ENCODE measurements at places on chromosomes 12 and 14.

GRCh38 chr12:128033473-128033872, 233.5 kb upstream of the TMEM132C start:
- no peak for DNase-seq

DNA sequence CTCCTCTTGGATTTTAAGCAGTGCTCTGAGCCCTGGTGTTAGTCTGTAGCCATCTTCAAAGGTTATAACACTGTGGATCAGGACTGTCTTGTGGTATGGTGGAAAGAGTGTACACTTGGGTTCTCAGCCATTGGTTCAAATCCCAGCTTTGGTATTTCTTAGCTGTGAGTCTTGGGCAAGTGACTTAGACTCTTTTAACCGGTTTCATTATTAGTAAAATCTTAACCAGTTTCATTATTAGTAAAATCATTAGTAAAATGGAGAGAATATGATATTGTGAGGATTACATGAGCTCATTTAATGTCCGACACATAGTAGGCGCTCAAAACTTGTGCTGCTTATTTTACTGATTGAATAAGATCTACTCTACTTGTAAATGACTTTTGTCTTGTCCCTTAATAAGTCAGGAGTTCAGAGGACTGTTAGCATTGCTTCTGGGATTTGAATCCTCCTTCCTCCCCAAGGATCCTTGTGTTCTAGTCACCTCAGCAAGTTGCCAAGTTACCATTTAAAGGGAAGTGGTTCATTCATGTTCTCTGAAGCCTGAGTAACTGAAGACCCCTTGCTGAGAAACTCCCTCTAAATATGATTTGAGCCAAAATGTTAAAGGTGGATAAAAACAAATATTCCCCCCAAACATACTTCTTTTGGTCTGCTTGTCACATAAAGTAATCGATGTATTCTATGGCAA, 12.4 kb downstream of the TTLL5 start:
- DNase-seq = no peak

DNA sequence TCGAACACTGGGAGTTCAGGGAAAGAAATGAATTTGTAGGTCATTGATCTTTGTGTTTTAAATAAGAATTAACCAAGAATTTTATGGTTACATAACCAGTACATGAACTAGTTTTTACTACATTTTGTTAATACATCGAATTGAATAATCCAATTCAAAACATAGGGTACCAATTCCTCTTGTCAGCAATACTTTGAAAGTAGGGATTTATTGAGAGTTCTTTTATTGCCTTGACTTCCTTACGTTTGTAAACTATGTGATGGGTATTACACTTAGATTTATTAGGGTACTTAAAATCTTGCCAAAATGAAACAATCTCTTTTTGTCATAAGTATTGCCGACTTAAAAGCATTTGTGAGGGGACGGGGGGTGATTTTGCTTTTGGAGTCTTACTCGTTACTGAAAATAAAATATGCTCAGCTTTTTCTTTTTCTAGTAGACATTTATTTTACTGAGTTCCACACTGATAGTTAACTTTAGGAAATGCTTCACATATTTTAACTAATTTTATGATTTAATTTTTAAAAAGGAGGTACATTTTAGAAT, 22.4 kb downstream of the SOCS2 start:
- DNase-seq = no peak

DNA sequence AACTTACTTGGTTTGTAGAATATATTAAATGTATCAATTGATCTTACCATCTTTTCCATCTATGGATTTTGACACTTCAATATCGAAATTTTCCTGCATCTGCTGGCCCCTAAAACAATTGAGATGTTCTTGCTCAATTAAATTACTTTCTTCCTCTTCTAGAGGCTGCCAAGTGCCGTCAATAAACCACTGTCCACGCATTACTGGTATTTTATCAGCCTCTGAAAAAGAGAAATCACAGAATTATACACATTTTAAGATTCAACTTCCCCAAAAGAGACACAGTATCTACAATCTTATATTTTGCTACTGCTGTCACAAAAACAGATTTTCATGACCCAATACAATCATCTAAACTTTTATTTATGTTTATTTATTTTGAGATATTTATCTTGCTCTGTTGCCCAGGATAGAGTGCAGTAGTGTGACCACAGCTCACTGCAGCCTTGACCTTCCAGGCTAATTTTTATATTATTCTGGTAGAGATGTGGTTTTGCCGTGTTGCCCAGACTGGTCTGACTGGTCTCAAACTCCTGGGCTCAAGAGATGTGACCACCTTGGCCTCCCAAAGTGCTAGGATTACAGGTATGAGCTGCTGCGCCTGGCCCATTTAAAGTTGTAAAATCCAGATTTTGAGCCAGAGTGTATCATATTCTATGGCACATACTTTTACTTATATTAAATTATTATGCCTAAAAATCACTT, 49.3 kb downstream of the DDHD1 start:
- DNase-seq = no peak

GRCh38 chr14:33342299-33342974, 403.8 kb downstream of the NPAS3 start:
- no peak for DNase-seq

DNA sequence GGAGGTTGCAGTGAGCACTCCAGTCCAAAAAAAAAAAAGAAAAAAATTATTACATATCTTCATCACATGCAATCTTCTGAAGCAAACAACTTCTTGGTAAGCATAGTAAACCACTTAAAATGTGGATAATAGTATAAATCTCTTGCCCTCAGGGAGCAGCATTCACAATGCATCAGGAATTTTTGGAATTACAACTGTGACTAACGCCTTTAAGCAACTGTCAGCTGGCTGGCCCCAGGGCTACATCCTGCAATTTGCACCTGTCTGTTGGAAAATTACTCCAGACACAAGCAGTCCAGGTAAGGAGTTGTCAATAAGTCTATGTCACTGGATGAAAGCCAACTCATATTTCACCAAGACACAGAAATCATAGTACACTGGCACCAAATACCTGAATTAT, 5.5 kb upstream of the SLC7A7 start:
- no peak for DNase-seq

- DNase-seq = no peak
Measured at GRCh38 chr12:64669270-64669842, 59.1 kb downstream of the RASSF3 start.

DNA sequence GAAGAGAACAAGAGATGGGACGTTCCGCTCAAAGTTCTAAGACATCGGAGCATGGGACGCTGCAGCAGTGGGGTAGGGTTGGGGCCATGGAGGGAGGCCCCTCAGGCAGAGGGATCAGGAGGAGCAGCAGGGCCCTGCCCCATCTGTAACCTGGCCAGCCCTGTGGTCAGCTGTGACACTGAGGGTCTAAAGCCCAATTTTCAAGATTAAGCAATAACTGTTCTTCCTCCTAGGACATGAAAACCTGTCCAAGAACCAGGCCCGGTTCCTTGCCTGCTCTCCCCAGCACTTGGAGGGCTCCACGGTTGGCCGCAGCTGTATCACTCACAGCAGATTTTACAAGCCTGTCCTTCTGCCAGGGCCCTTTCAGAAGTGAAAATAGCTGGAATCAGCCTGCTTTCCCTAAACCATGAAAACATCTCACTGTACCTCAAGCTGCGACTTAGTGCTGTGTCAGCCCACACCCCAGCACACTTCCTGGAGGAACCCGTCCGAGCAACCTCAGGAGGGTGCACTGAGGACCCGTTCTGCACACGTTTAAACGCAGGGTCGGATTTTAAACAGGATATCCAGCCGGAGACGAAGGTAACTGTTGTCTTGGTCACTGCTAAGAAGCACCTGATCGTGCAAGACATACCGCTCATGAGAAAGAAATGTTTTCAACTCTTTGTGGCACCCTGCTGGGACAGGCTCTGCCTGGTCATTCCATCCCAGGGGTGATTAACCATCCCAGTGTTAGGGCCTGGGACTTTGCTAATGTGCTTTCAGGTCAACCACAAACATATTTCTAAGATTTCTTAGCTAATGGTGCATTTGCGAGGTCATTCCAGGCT, 201.9 kb upstream of the DIO3 start:
- DNase-seq = no peak

- no peak for DNase-seq
Measured at GRCh38 chr12:50398931-50399330, 1.8 kb upstream of the LARP4 start.

GRCh38 chr12:102746963-102747362, 170.1 kb downstream of the PAH start:
- no peak for DNase-seq

DNA sequence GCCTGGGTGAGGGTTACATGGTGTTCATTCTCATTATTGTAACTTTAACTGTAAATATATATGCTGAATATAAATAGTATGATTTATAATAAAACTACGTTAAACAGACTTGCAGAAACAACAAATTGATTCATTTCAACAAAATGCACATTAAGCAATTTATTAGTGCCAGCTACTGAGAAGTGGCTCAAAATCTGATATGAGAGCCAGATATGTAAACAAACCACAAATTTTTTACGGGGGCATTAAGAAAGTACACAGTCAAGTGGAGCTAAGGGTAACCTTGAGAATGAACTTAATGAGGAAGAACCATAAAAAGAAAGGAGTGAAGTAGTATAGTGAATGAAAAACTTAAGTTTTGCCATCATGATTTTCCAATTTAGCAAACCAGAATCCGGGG, 40.3 kb downstream of the CEP128 start:
- DNase-seq = no peak

DNA sequence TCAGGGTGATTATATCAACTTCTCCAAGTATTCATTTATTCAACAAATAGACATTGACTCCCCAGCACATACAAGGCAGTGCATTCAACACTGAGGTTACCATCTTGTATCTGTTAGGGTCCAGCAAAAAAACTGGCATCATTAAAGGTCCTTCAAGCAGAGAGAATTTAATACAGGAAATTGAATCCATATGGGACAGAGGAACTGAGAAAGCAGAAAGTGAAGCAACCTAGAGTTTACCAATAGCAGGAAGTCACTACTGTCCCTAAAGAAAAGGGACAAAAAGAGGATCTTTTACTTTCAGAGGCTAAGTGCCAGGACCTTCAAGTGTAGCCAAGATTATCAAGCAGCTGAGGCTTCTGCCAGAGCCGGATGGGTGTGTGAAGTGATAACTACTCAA, 237.8 kb upstream of the TBX3 start:
- DNase-seq = no peak

GRCh38 chr12:95258151-95258550, 40.5 kb downstream of the VEZT start:
- DNase-seq = no peak

- DNase-seq = no peak
Measured at GRCh38 chr14:70915415-70915814, 8.2 kb downstream of the PCNX1 start.

GRCh38 chr12:45907955-45908354, 82.4 kb downstream of the SCAF11 start:
- no peak for DNase-seq

DNA sequence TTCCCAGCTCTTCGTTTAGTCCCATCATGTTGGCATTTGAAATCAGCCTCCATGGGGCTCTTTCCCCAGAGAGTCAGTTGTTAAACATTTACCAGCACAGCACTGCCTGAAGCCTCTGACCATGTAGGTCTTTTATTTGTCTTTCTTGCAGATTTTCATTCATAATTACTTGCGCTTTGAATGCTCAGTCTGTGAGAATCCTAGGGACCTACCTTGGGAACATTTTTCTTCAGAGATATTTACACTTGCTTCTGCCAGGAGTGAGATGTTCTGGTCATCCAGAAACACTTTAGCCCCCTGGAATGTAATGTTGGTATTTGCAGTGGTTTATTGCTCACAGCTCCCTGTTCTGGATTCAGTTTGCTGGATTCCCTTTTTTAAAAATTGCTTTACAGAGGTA, 41.7 kb downstream of the RPH3A start:
- no peak for DNase-seq

GRCh38 chr14:32090686-32091085, 13.6 kb downstream of the ARHGAP5 start:
- DNase-seq = no peak

- DNase-seq = no peak
Measured at GRCh38 chr14:97408937-97409815, 612.0 kb downstream of the VRK1 start.

- no peak for DNase-seq
Measured at GRCh38 chr14:61430066-61430757, 108.8 kb downstream of the PRKCH start.

GRCh38 chr14:29274890-29275596, 508.5 kb downstream of the FOXG1 start:
- no peak for DNase-seq

DNA sequence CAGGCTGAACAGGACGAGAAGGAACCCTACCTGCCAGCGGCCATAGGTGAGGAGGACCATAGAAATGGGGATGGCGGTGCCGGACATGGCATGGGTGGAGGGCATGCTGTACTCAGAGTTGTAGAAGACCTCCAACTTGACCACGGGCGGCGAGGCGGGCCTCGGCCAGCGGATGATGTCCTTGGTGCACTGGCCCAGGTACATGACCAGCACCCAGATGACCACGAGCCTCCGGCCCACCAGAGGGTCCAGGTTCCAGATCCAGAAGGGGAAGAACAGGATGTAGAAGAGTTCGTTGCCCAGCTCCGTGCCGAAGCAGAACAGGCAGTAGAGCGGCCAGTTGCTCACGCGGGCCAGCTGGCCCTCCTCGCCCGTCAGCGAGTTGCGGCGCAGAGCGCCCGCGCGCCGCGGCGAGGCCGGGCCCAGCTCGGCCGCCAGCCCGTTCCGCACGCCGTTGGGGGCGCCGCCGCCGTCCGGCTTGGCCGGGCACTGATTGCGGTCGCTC, 582 bp downstream of the SGPP1 start:
- DNase-seq = no peak

DNA sequence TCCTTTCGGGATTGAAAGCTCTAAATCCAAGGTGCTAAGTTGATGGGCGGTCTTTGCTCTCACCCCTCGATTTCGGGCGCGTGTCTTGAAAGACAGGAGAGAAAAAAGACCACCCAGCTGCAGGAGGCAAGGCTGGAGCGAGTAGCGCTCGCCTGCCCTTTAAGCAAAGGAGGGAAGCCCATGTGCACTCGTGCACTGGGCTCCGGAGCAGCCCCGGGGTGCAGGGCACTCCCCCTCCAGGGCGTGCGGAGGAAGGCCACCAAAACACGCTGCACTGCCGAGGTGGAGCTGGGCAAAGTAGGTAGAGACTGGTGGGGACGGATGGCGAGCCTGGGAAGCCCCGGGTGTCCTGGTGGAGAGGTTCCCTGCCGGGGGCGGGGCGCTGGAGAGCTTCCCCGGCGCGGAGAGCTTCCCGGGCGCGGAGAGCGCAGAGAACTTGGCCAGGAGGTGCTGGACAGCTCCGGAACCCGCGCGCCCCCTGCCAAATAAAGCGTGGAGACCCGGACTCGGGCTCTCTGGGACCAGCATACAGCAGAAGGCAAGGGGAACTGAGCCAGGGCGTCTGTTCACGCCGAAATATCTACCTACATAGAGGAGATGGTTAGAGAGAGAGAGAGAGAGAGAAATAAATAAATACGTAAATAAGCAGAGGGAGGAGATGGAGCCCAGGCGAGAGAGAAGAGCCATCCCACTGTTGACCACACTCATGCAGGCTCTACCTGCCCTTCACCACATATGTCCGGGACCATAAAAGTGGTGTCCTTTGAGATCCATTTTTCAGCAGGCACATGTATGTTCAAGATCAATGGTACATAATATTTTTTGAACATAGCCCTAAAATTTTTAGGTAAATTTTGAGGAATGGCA, 662 bp upstream of the NELL2 start:
- DNase-seq = no peak

- DNase-seq = peak; percentile 46
Measured at GRCh38 chr12:94145191-94145983, 3.0 kb upstream of the PLXNC1 start.

- no peak for DNase-seq
Measured at GRCh38 chr14:101586531-101587430, 25.5 kb downstream of the DIO3 start.

Data from fibroblast of skin of left quadriceps (primary cell).